ENCODE measurements at places on chromosomes 3 and 15.

GRCh38 chr3:189842681-189843602, 211.8 kb downstream of the TP63 start:
- no peak for DNase-seq

- no peak for DNase-seq
These were observed 5.2 kb downstream of the CCNL1 start for GRCh38 chr3:157154563-157155330.

DNA sequence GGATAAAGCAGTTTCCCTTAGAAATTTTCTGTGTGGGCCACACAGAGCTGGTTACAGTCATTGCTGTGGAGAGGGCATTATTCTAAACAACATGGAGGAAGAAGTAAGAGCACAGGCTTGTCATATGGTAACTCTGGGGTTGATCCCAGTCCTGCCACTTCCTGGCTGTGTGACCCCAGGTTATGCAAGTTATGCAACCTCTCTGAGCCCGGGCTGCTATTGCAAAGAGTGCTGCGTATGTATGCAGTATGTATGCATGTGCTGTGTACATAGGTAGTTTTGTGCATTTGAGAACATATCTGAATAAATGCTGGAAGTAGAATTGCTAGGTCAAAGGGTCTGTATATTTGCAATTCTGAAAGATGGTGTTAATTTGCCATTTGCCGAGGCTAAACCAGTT, 9.2 kb downstream of the SPSB4 start:
- DNase-seq, result no peak

DNA sequence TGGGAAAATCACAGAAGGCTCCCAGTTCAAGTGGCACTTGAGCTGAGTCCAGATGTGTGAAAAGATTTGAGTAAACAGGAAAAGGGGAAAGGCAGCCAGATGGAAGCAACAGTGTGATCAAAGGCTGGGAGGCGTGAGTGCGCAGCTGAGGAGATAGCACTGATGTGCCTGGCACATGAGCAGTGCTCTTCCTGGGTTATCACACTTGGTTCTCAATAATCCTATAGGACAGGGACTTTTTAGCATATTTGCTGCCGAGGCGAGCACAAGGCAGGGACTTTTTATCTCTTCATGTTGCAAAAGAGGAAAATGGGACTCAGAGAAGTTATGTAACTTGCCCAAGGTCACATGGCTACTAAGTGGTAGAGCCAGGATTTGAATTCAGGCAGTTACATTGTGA, 39.6 kb downstream of the CORO2B start:
- no peak for DNase-seq

DNA sequence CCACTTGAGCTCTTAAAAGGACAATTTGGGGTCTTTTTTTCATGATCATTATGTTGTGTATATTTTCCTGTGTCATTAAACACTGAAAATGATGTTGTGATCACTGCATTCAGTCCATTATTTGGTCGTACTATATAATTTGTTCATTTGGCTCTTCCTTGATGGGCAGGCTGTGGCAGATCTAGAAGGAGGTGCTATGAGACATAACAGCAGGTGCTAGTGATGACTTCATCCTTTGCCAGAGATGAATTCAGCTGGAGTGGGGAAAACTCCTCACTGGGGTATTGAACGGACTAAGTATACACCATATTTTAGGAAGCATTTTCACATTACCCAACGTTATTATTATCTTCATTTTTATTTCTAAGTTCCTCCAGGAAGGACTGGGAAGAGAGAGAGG, 12.0 kb downstream of the CMTM7 start:
- peak; percentile 71 for DNase-seq

DNA sequence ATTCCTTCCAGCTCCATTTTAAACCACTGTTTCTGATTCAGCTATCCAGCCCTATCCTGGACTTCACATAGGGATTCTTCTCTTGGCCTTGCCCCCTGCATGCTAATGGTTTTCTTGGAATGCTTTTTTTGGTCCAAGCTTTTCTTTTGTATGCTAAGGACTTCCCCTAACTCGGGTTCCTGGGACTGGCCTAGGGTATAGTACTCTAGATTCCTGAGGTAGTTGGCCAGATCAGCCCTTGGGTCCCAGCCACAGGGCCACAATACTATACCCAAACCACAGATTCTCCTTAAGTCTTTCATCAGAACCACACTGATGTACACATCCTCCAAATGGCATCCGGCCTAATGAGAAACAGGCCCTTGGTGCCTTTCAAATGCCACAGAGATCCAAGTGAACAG, 2.8 kb downstream of the FYCO1 start:
- no peak for DNase-seq
